Activated CD4-positive, alpha-beta T cell treated with anti-CD3 and anti-CD28 coated beads, Interleukin-2, amount 50 U/mL, for 48 hours (primary cell): ENCODE measurements at places on chromosomes 1 and 21.
A peak's percentile ranks its signal among the peaks of the same experiment; 100 is the strongest.

DNA sequence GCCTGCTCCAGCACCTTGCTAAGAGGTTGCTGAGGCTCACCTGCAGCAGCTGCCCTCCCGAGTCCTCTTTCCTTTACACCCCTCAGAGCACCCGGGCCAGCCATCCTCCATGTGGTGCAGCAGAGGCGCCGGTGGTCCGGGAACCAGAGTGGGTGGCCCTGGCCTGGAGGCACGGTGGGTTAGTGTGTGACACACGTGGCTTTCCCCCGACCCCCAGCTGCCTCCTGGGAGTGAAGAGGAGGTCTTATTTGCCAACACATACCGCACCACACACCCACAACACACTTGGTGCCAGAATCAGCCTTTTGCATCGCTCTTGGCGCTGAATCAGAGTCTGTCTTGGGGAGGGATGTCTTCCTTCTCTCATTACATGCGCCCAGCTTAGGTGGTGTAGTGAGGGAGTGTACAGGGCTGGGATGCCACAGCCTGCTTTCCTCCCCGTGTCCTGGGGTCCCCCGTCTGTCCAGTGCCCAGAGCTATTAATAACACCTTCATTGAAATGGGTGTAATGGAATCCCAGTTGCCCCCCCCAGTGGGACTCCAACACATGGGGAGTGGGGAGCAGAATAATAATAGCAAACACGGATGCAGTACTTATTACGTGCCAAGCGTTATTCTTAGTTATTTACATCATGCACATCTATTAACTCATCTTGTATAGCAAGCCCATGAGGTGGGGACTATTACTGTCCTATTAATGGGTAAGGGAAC, 38.2 kb downstream of the MAPKAPK2 start:
- DNase-seq, result no peak

- DNase-seq, result no peak
These were observed 36.2 kb downstream of the CCN1 start for GRCh38 chr1:85616736-85617135.

GRCh38 chr1:11475748-11476147, 3.2 kb upstream of the DISP3 start:
- DNase-seq, result no peak

DNA sequence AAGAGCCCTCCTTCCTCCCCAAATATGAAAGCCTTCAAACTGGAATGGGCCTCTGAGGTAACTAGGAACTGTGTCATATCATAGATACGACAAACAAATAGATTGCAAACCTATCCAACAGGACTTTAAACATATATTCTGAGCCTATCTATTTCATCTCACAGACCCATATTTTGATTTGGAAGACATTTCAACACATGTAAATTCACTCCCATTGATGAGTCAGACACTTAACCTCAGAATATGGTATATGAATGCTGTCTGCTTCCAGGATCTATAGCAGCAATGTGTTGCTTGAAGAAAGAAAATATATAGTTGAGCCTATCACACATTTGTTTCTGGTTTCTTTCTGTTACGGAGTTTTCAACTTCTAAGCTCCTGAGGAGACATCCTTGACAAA, 221.9 kb upstream of the SAMSN1 start:
- no peak for DNase-seq

- DNase-seq, result no peak
These were observed 53.0 kb upstream of the AKT3 start for GRCh38 chr1:243903041-243903440.

- peak; percentile 16 for DNase-seq
These were observed 80.4 kb upstream of the TARDBP start for GRCh38 chr1:10932088-10932487.

GRCh38 chr21:38859852-38860251, 54.1 kb downstream of the ETS2 start:
- no peak for DNase-seq

- peak; percentile 22 for DNase-seq
These were observed 228.9 kb upstream of the TMEM51 start for GRCh38 chr1:14924455-14925331.

DNA sequence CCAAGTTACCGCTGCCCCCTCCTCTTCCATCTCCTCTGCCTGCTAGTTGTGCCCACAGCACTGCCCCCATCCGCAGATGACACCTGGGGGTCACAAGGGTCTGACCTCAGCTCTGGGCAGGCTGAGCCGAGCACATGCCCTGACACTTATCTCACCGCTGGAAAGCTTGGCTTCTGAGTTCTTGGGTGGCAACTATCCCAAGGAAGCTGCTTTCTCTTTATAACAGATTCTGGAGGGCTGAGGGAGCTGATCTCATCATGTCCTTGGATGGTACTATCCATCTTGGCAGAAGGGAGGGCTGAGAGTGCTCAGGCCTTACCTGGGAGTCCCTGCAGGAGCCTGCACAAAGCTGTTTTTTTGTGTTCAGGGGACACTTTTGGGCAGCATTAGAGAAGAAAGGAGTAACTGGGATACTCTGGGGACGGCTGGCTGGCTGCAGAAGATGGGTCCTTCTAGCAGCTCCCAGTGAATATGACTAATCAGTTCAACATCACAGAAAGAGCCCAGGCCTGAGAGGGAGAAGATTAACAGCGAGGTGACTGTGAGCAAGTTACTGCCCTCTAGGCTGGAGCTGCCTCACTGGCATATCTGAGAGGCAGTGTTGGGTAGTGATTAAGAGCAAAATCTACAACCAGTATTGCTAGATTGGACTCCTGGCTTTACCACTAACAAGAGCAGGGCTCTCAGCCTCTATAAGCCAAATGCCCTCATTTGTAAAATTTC, 71.6 kb downstream of the PLXNA2 start:
- no peak for DNase-seq

DNA sequence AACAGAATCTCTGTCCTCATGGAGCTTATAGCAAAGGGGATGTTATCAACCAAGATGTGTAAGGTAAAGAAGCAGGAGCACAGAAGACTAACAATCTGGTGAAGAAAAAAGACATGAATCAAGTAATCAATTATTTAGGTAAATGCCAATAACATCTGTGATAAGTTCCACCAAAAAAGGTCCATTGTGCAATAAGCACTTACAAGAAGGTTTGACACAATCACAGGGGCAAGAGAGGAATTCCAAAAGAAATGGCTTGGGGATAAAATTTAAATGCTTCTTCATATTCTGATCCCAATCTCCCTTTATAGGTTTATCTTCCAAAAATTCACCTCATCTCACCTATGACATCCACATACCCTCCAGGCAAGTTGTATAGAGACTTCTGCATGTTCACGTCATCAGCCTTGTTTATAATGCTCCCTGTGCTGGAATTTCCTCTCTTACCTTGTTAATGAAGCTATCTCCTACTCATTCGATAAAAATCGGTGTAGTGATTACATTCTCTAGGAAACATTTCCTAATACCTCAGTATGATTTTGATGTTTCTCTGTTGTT, 53.6 kb upstream of the DPT start:
- DNase-seq, result no peak

- no peak for DNase-seq
These were observed 117.8 kb downstream of the TNFSF18 start for GRCh38 chr1:172932981-172933380.

GRCh38 chr1:156422602-156423091, 53.6 kb downstream of the RHBG start:
- no peak for DNase-seq

- DNase-seq, result peak; percentile 38
These were observed 25.3 kb downstream of the CNIH4 start for GRCh38 chr1:224381880-224382548.

DNA sequence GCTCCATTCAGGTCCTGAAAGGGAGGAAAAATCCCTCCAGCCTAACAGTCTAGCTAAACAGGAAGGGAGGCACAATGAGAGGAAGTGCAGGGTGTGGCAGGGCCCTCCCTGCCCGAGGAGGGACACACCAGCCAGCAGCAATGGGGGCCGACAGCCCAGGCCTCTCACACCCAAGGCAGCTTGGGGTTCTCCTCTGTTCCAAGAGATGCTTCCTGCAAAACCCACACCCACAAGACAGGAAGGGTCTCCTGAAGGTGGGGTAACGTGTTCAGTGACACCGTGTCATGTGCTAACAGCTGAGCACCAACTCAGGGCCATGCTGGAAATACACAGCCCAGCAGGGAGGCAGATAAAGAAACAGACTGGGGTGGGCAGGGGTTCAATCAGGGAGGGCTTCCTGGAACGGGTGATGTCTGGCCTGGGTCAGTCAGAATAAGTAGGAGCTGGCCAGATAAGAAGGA, 10.2 kb downstream of the ECE1 start:
- DNase-seq, result no peak

- DNase-seq, result no peak
These were observed 20.5 kb upstream of the THRAP3 start for GRCh38 chr1:36203554-36204346.

GRCh38 chr1:34379911-34380310, 203.2 kb downstream of the C1orf94 start:
- DNase-seq, result no peak

GRCh38 chr1:224744521-224744920, 128.4 kb downstream of the CNIH3 start:
- DNase-seq, result no peak

DNA sequence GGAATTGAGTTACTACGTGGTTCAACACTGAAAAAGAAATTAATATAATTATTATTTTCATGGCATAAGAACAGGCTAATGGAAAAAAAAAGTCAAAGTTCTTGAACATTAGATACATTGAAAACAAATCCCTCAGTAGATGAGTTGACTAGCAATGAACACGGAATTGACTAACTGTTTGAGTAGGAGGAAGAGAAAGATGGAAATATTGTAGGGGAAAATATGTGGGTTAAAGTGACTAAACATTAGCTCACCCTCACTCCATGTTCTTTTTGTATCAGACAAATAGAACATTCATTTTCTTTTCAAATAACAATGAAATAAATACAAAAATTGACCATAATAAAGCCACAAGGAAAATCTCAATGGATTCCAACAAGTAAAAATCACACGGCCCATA, 84.3 kb downstream of the KCNK2 start:
- no peak for DNase-seq

DNA sequence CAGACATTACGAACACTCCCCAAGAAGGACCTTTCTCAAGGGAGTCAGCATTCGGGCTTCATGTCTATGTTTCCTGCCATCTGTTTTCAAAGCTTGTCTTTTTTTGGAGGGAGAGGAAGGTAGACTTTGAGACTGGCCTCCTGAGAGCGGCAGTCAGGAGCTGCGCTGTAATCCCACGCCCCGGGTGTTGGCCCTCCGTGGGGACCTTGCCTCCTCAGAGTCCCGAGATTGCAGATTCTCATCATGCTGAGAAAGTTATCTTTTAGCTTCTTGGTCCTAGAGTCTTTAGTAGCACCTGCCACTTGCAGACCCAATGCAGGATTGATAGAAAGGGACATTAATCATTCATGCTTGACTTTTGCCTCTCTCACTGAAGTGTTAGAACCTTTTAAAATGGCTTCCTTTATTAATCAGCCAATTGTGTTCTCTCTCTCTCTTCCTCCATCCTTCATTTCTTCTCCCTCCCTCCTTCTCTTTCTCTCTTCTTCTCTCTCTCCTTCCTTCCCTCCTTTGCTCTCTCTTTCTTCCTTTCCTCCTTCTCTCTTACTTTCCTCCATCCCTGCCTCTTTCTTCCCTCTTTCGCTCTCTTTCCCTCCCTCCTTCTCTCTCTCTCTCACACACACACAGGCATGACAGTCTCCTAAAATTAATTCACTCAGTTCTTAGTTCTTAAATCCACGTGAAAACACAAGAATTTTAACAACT, 25.2 kb upstream of the GNPAT start:
- no peak for DNase-seq

DNA sequence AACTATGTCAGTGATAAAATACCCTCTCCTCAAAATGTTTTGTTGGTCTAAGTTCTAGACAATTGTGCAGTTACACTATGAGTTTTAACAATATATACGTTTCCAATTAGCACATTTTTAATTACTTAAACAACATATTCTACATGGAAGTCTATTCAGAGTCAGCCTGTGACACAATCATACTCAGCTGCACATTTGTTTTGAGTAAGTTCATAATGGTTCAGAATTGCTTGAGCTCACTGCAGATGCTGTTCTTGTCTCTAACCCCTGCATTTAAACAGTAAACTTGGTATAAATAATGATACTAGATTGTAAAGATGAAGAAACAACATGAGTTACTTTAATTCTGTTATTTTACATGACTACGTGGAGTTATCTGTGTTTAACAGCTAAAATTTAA, 30.6 kb downstream of the CDKN2C start:
- no peak for DNase-seq

GRCh38 chr1:14255233-14255632, 343.3 kb upstream of the KAZN start:
- no peak for DNase-seq

GRCh38 chr21:44778499-44778911, 23.1 kb downstream of the UBE2G2 start:
- DNase-seq, result no peak

DNA sequence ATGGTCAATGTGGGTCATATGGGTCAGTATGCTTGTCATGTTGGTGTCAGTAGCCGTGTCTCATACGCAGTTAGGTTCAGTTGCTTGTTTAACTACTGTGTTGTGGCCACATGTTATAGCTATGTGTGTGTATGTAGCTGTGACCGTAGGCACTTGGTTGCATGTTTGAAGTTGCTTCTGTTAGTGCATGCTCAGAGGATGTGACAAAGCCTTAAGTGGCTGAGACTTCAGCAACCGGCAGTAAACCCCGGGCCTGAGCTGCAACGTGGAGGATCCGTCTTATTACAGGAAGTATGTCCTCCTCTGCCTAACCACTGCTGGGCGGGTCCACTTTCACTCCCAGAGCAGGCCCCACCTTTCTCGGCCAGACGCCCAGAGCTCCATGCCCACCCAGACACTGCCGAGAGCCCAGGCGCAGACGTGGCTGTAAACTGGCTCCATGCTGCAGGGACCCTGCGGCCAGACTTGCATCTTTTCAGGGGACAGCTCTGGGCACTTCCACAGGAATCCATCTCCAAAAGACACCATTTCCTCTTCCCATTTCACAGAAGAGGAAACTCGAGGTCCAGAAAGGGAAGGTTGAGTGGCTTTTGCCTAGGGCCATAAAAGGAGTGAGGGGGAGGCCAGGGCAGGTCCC, 2.2 kb downstream of the TCEA3 start:
- DNase-seq, result peak; percentile 42

GRCh38 chr1:25911162-25911561, 4.9 kb upstream of the STMN1 start:
- no peak for DNase-seq

GRCh38 chr21:16863362-16863905, 649.4 kb upstream of the CXADR start:
- DNase-seq, result no peak

DNA sequence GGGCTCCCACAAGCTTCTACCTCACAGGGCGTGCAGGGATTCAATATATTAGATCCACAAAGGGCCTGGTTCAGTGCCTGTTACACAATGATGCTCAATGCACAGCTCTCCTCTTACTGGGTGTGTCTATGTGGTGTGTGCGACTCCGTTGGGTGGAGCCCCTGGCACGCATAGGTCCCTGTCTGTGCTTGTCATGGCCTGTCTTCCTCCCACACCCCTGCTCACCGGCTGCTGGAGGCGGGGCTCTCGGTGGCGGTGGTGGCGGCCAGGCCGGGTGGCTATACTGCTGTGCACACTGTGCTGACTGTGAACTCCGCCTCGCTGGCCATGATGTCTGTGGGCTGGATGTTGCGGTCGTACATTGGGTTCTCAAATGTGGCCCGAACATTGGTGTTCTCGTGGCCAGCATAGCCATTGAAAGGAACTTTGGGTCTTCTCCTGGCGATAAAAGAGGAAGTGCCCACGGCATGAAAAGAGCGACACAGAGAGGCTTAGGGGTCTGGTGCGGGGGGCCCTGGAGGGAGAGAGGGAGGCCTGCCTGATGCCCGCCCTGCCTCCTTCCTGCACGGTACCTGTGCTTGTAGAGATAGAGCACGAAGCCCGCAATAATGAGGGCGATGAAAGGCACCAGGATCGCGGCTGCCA, 46.9 kb downstream of the ZSCAN20 start:
- no peak for DNase-seq

GRCh38 chr1:171833091-171833825, 8.0 kb upstream of the DNM3 start:
- DNase-seq, result no peak
